ENCODE measurements at places on chromosomes 13 and 19.

DNA sequence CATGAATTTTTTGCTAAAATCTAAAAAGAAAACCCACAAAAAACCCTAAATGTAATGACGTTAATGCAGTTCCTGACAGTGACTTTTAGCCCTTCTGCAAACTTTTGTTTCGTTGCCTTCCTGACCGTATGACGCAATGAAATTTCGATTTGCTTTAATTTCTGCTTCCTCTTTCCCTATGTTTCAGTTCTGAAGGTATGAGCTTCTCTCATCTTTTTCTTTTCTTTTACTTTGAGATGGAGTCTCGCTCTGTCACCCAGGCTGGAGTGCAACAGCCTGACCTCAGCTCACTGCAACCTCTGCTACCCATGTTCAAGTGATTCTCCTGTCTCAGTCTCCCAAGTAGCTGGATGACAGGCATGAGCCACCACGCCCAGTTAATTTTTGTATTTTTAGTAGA is 6.1 kb upstream of the LILRA5 start:
- DNase-seq = no peak

GRCh38 chr13:31485183-31485582 is 254.1 kb upstream of the RXFP2 start:
- DNase-seq = no peak

- DNase-seq = no peak
Measured at GRCh38 chr13:92716749-92717148, 509.9 kb upstream of the GPC6 start.

GRCh38 chr13:79483086-79483706 is 2.2 kb downstream of the NDFIP2 start:
- DNase-seq = no peak

GRCh38 chr19:41295499-41295898 is 14.5 kb upstream of the CCDC97 start:
- no peak for DNase-seq

DNA sequence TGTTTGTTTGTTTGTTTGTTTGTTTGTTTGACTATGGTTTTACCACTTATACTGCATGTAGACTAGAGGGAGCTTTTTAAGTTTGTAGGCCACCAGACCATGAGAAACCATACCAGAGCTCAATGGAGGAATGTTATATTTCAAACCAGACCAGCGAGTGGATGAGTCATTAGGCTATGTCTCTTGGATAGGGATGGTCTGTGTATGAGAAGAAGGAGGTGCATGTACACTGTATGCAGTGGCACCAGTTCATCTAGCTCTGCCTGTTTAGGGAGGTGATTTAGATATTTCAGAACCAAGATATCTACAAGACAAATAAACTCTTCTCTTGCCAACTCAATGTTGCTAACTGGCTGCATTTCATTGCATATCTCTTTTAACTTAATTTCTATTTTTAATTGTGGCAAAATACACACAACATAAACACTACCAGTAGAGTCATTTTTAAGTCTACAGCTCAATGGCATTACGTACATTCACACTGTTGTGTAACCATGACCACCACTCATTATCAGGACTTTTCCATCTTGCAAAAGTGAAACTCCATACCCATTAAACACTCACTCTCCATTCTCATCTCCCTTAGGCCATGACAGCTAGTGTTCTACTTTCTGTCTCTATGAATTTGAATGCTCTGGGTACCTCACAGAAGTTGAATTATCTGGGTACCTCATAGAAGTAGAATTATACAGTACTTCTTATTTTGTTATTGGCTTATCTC is 29.2 kb downstream of the SYDE1 start:
- no peak for DNase-seq

- no peak for DNase-seq
Measured at GRCh38 chr19:48502350-48503018, 9.2 kb downstream of the LMTK3 start.

DNA sequence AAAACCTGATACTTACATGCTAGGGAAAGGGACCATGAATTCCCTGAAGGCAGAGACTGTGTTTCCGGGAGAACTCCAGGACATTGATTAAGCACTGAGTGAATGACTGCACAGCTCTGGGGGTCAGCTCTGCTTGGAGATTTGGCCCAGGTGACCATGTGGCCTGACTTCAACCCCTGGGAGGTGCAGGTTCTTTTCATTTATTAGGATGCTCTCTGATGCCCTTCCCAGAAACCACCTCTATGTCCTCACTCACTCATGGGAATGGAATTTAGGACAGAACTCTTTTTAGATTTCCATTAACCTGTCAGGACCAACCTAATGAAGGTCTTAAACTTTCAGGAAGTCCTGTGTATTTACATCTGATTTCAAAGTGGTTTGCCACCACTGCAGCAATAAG is 393.3 kb upstream of the ARGLU1 start:
- DNase-seq = no peak
